Activated gamma-delta T cell (primary cell): ENCODE measurements at places on chromosomes 4 and X.

- no peak for DNase-seq
Observed at GRCh38 chr4:40957281-40957680, 207.5 kb downstream of the NSUN7 start.

- DNase-seq: no peak
Observed at GRCh38 chr4:47536966-47537365, 51.9 kb downstream of the ATP10D start.

GRCh38 chrX:125374169-125374568 is 54.5 kb downstream of the TEX13C start:
- DNase-seq: no peak

GRCh38 chr4:152352622-152353116 is 183.2 kb downstream of the FBXW7 start:
- DNase-seq: no peak

- DNase-seq: no peak
Observed at GRCh38 chr4:153728151-153728550, 31.7 kb downstream of the RNF175 start.

- no peak for DNase-seq
Observed at GRCh38 chr4:79576429-79576753, 168.4 kb upstream of the GK2 start.

GRCh38 chrX:48470110-48470832 is at the start of gene SLC38A5:
TSS of gene SLC38A5 (minus strand) at chrX:48470260. CDS start at chrX:48467924, 2,336 bp downstream.
- DNase-seq: no peak

GRCh38 chrX:119206203-119206602 is 29.9 kb upstream of the PGRMC1 start:
- DNase-seq: no peak

GRCh38 chrX:67781132-67781531 is 237.3 kb downstream of the AR start:
- no peak for DNase-seq

GRCh38 chr4:104492183-104492771 is 2.4 kb downstream of the CXXC4 start:
- DNase-seq: no peak

GRCh38 chr4:6113641-6114040 is 86.7 kb downstream of the JAKMIP1 start:
- DNase-seq: no peak

DNA sequence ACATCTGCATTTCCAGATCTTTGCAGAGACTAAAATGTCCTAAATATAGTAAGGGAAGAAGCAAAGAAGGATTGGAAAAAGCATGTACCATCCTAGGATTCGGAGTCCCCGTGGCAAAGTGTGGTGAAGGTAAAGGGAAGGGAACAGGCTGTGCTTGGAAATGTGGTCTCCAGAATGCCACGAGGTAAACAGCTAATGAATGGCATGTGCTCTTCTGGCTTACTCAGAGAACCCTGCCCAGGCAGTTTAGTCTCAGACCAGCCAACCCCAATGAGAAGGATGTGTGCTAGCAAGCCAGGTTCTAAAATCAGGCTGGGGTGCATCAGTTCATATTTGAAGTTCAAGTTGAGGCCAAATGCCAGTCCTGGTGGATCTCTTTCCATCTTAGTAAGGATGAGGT is 113.1 kb downstream of the RS1 start:
- DNase-seq: no peak

GRCh38 chr4:145736241-145736831 is 56.4 kb downstream of the C4orf51 start:
- no peak for DNase-seq

- DNase-seq: no peak
Observed at GRCh38 chr4:188437535-188437934, 298.3 kb downstream of the TRIML1 start.

GRCh38 chr4:148770848-148771247 is 328.6 kb upstream of the NR3C2 start:
- no peak for DNase-seq

GRCh38 chr4:100742045-100742444 is 224.2 kb upstream of the EMCN start:
- no peak for DNase-seq

DNA sequence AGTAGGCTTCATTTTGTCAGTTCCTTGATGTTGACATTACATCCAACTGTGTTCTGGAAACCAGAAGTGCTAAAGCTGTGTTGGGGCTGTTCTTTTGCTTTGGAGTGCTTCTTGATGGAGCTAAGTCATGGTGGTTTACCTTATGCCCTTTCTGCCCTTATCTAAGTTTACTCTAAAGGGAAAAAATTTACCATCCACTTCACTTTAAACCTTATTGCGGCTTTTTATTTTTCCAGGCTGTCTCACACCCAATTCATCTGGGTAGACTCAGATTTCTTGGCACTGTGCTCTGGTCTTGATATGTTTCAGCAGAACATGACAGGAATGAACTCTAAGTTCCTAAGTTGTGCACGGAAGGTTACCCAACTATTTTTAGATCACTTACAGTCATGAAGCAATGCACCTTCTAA is 104.7 kb upstream of the TTC29 start:
- DNase-seq: no peak

DNA sequence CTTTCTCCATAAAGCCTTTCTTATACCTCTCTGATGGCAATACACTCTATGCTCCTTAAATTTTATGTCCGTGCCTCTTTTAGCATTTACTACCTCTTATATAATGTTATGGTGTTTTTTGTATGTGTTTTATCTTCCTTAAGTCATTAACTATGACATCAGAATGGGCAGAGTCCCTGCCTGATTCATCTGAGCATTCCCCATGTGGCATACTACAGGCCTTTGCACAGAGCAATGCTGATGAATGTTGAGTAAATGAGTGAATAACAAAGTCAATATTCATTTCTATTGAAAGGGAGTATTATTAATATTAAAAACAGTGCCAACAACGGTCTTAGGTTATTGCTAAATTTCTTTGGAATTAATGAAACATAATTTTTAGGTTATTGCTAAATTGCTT is 18.8 kb upstream of the RPS6KA3 start:
- DNase-seq: no peak

GRCh38 chr4:4752576-4753401 is 106.7 kb upstream of the MSX1 start:
- DNase-seq: no peak

DNA sequence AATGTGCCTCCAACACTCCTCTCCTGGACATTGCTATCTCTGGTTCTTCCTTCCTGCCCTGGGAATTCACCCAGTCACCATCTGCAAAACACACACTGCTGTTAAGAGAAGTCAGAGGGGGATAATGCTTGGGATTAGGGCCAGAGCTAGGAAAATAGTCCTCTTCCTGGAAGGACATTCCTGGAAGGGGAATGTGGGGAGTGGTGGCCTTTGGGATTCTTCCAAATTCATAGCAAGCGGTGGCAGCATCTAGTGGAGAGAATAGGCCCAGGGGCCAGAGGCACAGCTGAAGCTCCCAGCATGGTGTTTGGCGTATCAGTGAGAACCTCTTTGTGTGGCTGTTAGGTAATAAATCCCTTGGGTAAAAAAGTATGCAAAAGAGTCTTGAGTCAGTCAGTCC is 34.3 kb downstream of the SHROOM4 start:
- no peak for DNase-seq

DNA sequence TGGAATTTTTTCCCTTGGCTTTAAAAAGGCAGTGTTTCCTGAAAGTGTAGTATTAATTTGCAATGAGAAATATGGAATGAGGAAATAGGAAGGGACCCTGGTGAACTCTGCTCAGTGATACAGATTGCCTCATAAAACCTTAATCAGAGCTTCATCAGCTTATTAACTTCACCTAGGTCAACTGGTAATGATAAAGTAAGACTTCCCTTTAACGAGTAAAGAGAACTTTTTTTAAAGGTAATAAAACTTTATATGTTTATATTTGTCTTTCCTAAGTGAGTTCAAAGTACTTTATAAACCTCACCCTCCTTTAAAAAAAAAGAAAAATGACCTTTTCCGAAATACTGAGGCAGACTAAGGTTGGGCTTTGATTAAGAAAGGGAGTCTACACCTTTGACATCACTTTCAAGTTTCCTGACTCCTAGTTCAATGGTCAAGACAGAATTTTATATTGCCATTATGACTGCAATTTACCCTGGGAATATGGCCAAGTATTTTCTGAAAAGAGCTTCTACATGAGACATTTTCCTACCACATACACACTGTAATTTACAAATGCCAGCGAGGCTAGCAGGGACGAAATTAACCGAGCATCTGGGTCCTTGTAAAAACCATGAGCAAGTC is 706.3 kb upstream of the TENM3 start:
- DNase-seq: no peak

- no peak for DNase-seq
Observed at GRCh38 chrX:129636175-129636681, 18.5 kb downstream of the APLN start.

DNA sequence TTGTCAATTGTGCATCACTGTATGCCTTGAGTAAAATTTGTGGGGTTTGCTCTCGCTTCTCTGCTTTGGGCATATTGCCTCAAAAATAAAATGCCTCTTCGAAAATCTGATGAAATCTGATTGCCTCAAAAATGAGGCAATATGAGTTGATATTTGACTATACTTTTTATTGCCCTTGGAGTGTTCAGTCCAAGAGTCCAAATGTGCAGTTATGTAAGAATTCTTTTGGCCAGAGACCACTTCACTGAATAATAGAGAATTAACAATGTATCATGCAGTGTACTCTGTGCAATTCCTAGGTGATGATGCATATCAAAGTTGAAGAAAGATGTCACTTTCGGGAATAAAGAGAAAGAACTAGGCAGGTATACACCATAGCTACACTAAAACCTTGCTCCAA is 8.6 kb downstream of the MAOA start:
- DNase-seq: no peak

DNA sequence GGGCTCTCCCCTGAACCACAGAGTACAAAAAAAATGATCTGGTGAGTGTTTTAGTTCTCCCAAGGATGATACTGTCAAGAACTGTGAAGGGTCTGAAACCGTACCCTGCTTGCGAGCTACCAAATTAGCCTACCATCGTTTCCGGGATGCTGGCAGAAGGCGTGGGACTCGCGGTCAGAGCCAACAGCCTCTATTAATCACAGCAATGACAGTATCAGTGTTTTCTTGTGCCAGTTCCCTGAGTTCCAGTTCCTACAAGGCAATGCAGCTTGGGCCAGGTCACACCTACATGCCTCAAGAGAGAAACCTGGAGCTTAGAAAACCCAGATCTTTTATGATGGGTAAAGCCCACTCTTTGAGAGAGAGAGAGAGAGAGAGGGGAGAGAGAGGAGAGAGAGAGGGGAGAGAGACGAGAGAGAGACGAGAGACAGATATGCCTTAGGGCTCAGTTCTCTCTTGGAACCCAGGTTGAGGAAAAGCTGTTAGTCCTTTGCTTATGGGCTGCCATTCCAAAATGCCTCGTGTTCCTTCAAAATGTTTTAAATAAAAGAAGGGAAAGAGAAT is 327.8 kb downstream of the ARHGAP10 start:
- DNase-seq: no peak

GRCh38 chr4:119286377-119287002 is 35.4 kb downstream of the FABP2 start:
- no peak for DNase-seq

DNA sequence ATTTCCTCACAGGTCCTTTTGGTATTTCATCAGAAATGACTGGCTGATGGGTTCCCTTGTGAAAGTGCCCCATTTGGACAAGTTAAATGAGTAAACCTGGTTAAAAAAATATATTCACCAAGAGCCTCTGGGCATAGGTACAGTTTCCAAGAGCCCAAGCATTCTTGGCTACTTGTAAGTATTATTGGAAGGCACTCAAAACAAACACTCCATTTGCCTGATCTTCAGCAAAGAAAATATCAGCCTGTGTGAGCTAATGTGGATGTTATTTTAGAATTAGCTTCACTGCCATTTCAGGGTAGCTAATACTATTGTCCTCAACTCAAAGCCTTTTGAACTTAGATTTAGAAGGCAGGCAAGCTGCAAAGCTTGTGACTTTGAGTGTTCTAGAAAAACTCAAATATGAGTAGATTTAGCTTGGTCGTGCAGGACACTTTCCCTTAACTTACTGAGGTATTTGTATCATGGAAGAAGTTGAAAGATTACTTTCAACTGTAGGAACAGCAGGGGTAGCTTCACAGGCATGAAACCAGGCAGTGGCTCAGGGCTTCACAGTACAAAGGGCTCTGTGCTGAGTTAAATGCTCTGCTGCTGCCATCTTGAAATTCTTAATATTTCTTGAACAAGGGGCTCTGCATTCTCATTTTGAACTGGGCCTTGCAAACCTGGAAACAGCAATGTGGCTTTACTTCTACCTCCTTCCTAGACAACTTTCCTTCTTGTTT is 177.2 kb downstream of the AMELX start:
- no peak for DNase-seq

DNA sequence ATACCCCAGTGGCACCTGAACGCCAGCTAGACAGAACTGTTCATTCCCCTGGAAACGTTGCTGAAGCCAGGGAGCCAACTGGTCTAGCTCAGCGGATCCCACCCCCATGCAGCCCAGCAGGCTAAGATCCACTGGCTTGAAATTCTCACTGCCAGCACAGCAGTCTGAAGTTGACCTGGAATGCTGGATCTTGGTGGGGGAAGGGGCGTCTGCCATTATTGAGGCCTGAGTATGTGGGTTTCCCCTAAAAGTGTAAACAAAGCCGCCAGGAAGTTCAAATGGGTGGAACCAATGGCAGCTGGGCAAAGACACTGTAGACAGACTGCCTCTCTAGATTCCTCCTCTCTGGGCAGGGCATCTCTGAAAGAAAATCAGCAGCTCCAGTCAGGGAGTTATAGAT is 213.0 kb downstream of the NKX6-1 start:
- no peak for DNase-seq

GRCh38 chr4:147830987-147831386 is 99.1 kb downstream of the ARHGAP10 start:
- DNase-seq: no peak

GRCh38 chr4:20237894-20238537 is 13.7 kb upstream of the SLIT2 start:
- DNase-seq: no peak
